HL-60 (cell line): ENCODE measurements at places on chromosomes 7 and 10.

DNA sequence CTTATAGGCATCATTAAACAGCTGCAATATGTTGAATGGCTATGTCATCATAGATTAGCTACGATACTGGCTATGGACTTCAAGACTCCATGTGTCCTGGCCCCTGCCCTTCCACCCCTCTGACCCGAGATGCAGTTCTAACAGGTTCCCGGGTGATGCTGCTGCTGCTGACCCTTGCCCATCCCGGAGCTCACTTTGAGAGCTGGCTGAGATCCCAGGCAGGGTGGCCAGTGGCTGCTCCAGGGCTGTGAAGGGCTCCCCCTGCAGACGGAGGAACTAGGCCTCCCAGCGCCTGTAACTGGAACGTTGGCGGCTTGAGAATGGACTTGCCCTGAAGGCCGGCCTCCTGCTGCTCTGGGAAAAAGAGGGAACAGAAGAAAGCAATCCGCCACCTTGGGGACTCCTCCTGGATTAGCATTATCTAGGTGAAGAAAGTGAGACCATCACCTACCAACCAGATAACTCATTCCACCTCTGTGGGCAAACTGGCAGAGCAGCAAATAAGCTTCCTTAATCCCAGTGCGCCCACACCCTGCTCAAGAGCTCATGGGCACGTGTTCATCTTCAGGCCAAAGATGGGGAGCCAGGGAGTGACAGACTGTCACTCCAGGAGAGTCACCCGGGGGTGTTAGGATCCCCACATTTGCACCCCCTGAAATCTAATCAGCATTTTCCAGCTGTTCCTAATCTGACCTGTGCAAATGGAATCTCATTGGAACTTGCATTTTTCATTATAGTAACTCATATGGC is 56.8 kb downstream of the PARP12 start:
- DNase-seq: no peak

GRCh38 chr10:49183596-49184542 is 4.3 kb downstream of the TMEM273 start:
- peak; percentile 65 for DNase-seq

GRCh38 chr7:28054531-28055160 is 125.9 kb downstream of the JAZF1 start:
- DNase-seq: no peak

DNA sequence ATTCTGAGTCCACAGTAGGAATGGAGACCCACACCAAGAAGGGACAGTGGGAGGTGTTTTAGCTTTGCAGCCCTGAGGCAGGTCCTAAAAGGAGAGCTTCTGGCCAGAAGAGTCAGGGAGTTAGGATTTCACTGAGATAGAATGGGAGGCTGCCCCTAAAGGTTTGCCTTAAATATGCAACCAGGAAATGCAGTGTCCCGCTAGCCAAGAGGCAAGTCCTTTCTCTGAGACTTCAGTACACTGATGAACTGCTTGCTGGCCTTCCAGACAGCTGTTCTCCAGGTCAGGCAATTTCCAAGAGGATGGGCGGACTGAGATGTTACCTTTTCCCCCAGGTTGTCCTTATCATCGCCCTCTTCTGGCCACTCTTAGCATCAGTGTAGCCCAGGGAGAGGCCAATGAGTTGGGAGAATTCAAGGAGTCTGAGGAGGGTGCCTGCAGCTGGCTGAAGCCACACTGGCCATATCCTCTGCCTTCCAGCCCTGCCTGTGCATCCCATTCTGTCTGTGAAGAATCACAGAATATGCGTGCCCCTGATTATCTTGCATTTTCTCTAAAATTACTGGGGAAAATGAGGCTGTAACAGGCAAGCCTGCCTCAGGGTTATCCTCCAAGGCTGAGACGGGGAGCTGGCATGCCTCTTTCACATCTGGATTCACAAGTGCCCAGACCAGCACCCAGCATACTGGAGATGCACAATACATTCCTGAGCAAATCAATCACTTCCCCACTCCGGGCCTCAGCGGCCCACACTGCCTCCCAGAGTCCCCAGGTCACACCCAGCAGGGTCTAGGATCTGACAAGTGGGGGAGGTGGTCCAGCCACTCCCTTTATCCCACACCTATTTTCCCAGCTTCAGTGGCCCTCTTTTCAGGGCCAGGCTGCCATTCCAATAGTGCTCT is 2.4 kb downstream of the TLL2 start:
- DNase-seq: peak; percentile 54

GRCh38 chr10:11823122-11823988 is at the start of gene PROSER2:
TSS of gene PROSER2 (plus strand) at chr10:11823356. CDS start at chr10:11852078, 28,722 bp downstream.
- peak; percentile 20 for DNase-seq

- no peak for DNase-seq
Observed at GRCh38 chr7:38375453-38375852, 102.0 kb upstream of the TARP start.

- DNase-seq: no peak
Observed at GRCh38 chr7:149748076-149748874, 25.1 kb downstream of the ZNF467 start.

GRCh38 chr7:2037808-2038522 is 194.8 kb downstream of the MAD1L1 start:
- DNase-seq: no peak

- DNase-seq: no peak
Observed at GRCh38 chr10:3413937-3414666, 241.5 kb upstream of the PITRM1 start.

GRCh38 chr10:48453451-48454301 is 147.2 kb downstream of the MAPK8 start:
- DNase-seq: no peak

DNA sequence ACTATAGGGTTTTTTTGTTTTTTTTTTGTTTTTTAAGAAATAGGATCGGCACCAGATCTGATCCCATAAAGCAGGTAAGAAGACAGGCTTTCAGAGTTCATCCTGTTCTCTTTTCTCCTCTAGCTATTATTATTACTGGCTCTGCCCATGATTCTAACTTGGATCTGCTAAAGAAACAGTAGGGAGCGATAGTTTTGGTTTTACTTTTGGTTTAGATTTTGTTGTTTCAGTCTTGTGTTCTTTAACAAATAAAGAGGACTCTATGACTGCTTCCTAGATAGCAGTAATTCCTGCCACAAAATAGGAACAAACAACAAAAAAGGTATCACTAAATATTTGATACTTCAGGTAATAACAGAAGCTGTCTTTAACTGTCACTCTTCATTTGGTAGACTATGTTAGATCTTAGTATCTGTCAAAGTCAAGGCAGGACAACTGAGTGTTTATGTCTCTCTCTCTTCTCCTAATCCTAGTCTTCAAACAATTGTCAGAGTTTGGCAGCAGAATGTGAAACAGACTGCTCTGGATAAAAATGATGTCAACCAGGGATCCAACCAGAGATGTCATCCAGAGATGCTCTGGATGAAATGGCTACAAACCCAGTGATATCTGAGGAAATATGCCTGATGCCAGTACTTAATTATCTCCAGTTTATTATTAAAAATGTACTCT is 99.8 kb downstream of the KMT2C start:
- DNase-seq: no peak

DNA sequence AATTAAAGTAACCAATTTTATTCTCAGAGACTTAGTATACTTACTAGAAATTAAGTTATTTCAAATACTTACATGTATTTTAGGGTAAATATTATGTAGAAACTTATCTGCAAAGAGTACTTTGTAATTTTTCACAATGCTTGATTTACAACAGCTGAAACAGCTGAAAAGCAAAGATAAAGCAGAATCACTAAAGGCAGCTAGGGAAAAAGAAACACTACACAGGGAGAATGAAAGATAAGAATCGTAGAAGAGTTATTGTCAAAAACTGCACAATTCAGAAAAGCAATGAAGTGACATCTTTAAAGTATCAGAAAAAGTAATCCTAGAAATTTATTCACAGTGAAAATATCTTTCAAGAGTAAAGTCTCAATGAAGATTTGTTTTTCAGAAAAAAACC is 69.7 kb upstream of the ZNF804B start:
- DNase-seq: no peak

- DNase-seq: no peak
Observed at GRCh38 chr10:51405580-51406351, 293.6 kb downstream of the CSTF2T start.

DNA sequence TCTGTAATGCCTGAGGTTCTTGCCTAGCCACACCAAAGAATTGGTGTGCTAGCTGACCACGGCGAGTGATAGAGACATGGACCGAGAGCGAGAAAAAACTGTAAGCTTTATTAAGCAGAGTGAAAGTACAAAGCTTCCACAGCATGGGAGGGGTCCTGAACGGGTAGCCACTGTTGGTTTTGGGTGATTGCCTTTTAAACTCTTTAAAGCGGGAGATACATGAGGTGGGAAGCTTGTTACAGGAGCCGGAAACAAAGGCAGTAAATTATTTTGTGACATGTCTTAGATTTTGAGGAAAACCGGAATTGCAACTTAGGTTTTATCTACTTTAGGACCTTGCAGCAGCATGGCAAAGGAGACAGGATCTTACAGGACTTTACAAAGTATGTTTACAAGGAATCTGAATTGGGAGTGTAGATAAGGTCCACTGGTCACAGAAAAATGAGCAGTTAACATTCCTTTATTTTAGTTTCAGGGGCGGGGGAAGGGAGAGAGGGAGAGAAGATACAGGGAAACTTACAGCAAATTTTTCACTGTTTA is 252.7 kb upstream of the MBL2 start:
- no peak for DNase-seq

GRCh38 chr10:71840177-71840957 is 10.7 kb downstream of the PSAP start:
- DNase-seq: no peak

DNA sequence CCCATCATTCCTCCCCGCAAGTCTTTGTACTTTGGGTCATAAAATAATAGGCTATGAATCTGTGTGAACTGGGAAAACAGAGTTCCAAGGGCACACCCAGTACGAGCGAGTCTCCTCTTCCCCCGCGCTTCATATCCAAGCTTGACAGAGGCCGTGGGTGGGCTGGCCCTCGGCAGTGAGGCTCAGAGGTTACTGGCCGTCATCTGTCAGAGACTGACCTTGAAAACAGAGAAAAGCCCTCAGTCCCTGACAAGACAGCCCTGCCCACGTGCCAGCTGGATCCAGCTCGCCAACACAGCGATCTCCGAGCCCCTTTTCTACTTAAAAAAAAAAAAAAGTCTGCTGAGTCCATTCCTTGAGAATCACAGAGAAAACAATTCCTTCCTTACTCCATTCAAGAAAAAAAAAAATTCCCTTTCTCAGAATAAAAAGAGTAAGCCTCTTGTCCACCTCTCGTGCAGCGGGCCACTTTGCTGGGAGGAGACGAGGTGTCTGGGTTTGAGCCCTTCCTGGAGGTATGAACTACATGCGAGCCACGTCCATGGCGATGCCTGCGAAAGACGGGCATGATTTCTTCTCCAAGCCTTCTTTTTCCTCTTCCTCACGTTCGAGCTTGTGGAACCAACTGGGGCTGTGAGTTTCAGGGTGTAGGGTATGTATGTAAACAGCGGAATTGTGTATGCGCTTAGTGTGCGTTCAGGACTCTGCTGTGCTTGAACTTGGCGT is 744 bp upstream of the BICC1 start:
- DNase-seq: no peak

GRCh38 chr10:110649347-110650264 is 5.5 kb downstream of the RBM20 start:
- DNase-seq: no peak

- peak; percentile 22 for DNase-seq
Observed at GRCh38 chr7:28626624-28627262, 214.4 kb downstream of the CREB5 start.

DNA sequence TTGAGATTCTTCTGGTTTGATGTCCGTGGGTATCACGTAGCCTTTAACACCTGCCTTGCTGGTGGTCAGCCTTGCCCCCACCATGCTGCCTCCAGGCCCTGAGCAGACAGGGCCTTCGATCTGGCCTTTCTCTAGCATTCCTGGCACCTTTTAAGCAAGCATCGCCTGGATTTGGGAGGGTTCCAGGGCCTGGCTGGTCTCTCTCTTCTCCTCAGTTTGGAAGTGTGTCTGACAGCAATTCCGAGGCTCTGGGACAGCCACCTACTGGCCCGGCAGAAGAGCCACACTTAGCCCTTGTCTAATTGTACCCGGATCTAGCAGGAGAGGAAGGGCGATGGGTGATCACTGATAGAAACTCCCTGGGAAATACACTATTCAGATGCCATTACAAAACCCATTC is 441.3 kb upstream of the MKI67 start:
- no peak for DNase-seq

- DNase-seq: no peak
Observed at GRCh38 chr10:57898231-57898630, 369.5 kb downstream of the IPMK start.

DNA sequence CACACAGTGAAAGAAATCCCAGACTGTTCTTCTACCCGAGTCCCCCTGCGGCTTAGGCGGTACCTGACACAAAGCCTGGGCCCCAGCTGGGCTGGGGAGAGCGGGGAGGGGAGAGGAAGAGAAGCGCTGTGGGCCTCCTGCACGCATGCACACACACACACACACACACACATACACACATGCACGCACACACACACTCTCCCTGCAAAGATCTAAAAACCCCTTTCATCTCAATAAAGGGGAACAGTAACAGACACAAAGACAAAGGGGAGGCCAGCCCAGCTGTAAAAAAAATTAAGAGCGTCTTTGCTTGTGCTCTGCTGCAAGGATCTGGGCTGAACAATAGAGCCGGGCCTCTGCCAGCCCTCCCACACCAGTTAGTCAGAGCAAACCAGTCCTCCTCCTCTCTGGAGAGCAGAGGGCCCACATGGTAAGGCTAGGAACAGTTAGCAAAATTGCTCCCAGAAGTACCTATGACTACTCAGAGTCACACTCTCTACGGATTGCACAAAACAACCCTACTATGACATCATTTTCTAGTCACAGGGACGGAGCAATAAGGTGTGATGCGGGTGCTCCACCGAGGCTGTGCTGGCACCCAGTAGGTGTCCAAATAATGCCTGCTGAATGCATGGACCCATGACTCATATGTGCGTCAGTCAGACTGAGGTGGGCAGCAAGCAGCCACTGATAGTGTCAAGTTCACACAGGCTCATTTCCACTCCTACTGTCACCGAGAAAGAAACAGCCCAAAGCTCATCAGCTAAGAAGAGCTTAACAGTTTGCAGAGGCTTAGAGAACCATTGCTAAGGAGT is 9.2 kb downstream of the ITPRIP start:
- peak; percentile 87 for DNase-seq

- DNase-seq: no peak
Observed at GRCh38 chr10:71145352-71145945, 66.9 kb upstream of the UNC5B start.

DNA sequence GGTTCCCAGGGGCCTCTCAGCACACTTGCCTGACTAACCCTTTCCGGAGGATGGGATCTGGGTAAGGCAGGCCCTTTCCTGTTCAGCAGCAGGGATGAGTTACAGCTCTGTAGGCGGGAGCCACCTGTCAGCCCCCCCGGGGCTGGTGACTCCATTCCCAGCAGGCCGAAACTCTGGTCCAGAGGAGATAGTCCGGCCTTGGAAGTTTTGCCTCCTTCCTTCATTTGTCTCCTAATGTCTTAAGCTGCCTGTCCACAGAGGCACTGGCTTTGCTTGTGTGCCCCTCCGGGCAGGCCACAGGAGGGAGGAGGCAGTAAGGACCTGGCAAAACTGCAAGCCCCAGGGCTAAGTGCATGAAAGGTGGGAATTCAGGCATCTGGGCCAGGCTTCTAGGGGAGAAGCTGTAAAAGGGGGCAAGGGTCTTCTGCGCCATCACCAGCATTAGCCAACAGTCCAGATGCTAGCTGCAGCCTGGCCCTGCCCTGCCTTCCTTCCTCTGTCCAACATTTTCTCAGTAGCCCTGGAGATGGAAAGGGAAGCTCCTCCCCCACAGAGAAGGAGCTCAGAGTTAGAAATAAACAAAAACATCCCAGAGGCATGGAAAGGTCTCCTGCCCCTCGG is 1.2 kb downstream of the ADIRF start:
- DNase-seq: no peak
